ENCODE measurements at places on chromosomes 5 and 9.

- no peak for DNase-seq
Measured at GRCh38 chr9:86034863-86035734, 64.3 kb downstream of the GOLM1 start.

DNA sequence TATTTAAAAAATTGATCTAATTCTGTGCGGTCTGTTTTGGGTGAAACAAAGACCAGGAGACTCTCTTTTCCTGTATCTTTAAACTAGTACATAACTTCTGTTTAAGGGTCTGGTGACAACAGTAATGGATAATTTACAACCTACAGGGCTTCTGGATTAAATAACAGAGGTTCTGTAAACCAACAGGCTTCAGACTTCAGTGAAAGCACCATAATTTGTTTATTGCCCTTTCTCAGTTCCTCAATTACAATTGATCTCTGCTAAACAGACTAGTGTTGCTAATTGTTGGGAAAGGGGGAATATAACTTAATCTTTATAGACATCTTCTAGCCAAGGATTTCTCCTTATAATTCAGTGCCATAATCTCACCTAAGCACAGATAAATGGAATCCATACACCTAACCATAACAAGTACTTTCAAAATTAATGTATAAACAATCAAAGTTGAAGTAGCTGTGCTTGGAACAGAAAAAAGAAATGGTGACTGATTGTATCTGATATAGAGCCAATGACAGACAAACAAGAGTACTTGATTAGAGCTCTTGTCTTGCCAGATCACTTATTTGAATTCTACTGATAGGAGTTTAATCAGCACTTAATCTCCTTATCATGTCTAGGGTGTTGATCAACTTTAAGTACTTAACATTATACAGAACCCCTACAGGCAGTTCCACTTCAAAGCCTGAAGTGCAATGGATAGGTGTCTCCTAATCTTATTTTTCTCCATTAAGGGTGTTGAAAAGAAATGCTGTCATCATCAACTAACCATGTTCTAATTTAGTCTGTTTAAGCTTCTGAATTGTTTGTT lies 536.0 kb downstream of the NR2F1-AS1 start:
- DNase-seq, result no peak

GRCh38 chr9:9004810-9005209 lies 1205.2 kb upstream of the DMAC1 start:
- DNase-seq, result peak; percentile 46

- DNase-seq, result no peak
Measured at GRCh38 chr5:149747833-149748366, 17.8 kb downstream of the PPARGC1B start.

GRCh38 chr9:116008278-116008677 lies 145.3 kb upstream of the PAPPA start:
- DNase-seq, result no peak

Measured in right forelimb (tissue), 1 donor.